Stimulated activated CD4-positive, alpha-beta T cell treated with anti-CD3 and anti-CD28 coated beads, Interleukin-15, amount 100 ng/mL, for 48 hours (primary cell): ENCODE measurements at places on chromosomes 4 and X.

DNA sequence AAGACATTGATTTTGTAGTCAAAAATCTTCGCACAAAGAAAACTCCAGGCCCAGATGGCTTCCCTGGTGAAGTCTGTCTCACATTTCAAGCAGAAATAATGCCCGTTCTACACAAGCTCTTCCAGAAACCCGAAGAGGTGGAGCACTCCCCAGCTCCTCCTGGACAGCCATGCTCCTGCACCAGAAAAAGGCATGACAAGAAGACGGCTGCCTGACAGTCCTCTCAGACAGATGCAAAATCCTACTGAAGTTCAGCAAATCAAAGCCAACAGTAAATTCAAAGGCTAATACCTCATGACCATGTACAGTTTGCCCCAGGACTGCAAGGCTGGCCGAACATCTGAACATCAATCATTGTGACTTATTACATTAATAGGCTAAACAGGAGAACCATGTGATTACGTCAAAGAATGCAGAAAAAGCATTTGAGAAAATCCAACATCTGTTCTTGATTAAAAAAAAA lies 30.8 kb upstream of the MXD4 start:
- no peak for DNase-seq

DNA sequence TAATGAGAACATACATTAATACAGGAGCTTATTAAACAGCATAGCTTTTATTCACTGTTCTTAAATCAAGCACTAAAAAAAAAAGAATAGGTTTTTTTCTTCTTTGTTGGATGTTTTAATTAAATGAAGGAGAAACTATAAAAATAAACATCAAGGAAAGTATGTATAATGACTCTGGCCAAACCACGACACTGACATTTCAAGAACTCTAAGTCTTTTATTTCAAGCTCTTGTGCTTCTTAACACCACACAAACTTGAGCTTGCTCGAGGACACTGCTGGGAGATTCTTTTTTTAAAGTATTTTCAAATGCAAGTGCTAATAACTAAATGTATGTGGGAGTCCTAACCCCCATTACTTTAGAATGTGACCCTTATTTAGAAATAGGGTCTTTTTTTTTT lies 204.9 kb upstream of the PPARGC1A start:
- no peak for DNase-seq

DNA sequence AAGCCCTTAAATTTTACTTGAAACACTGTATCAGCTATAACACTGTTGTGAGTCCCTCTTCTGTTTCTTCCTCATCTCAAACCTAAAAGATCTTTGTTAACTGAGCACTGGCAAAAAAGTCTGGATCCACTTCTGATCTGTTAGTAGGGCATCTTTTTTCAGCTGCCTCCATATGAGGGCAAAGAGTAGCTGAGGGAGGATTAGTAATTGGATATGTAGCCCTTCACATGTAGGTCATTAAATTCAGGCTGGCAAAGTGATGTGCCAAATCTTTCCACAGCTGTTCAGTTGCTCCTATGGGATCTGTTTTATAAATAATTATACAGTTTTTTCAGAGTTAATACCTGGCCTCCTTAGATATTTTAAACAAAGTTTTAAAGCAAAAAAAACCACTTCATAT lies 1.1 kb upstream of the TRMT10A start:
- DNase-seq: no peak

DNA sequence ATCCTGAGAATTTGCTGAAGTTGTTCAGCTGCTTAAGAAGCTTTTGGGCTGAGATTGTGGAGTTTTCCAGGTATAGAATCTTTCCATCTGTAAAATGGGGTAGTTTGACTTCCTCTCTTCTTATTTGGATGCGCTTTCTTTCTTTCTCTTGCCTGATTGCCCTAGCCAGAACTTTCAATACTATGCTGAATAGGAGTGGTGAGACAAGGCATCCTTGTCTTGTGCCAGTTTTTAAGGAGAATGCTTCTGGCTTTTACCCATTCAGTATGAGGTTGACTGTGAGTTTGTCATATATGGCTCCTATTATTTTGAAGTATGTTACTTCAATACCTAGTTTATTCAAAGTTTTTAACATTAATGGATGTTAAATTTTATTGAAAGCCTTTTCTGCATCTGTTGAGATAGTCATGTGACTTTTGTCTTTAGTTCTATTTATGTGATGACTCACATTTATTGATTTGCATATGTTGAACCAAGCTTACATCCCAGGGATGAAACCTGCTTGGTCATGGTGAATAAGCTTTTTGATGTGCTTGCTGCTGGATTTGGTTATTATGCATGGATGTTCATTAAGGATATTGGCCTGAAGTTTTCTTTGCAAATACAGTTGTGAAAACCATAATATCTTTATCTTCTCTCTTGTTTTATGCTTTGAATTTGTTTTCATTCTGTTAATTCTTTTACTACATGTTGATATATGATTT lies 573.8 kb upstream of the NDST4 start:
- DNase-seq: no peak

GRCh38 chr4:94329933-94330332 lies 12.7 kb downstream of the HPGDS start:
- DNase-seq: no peak

DNA sequence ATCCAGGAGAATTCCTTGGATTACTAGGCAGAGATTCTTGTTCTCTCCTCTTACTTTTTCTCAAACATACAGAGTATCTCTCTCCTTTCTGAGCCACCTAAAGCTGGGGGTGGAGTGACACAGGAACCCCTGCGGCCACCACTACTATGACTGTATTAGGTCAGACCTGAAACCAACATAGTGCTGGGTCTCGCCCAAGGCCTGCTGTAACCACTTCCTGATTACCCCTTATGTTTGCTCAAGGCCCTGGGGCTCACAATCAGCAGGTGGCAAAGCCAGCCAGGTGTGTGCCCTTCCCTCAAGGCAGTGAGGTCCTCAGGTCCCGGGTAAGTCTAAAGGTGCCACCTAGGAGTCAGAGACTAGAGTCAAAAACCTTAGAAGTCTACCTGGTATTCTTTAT lies 166.4 kb downstream of the PARM1 start:
- no peak for DNase-seq

- peak; percentile 60 for DNase-seq
Measured at GRCh38 chrX:48802089-48802904, 430 bp downstream of the HDAC6 start.

DNA sequence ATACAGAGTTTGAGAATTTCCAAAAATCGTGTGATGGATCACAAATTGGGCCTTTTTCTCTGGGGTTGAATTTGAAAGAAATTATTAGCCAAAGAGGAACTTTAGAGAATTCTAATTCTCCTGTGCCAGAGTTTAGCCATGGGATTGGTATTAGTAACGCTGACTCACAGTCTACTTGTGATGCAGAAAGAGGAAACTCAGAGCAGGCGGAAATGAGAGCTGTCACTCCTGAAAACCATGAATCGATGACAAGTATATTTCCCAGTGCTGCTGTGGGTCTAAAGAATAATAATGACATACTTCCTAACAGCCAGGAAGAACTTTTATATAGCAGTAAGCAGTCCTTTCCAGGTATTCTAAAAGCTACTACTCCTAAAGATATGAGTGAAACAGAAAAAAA lies 64.9 kb downstream of the N4BP2 start:
- DNase-seq: no peak

DNA sequence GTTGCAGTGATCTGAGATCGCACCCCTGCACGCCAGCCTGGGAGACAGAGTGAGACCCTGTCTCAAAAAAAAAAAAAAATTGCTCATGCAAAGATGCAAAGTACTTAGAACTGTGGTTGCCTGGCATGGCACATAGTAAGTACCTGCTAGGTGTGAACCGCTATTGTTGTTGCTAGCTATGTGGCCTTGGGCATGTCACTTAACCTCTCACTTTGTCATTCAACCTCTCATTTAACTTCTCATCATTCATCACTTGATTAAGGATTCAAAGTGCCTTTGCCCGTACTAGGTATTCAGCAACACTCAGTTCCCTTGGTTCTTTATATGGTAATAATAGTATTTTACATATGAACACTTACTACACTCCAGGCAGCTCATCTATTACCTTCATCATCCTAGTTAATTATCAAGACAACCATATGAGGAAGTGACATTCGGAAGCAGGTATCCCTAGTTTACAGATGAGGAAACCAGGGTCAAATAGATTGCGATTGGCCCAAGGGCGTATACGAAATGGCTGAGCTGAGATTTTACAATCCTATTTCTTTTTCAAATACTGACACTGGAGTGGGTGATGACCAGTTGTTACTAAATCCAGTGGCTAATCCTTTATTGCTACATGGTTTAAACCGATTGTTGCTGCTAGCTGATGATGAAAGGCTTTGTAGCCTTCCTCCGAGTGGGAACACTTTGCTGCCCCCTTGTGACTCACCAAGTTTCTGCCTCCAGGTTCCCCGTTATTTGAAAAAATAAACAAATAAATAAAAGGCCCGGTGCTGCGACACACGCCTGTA lies 28.8 kb upstream of the SOWAHD start:
- peak; percentile 60 for DNase-seq

DNA sequence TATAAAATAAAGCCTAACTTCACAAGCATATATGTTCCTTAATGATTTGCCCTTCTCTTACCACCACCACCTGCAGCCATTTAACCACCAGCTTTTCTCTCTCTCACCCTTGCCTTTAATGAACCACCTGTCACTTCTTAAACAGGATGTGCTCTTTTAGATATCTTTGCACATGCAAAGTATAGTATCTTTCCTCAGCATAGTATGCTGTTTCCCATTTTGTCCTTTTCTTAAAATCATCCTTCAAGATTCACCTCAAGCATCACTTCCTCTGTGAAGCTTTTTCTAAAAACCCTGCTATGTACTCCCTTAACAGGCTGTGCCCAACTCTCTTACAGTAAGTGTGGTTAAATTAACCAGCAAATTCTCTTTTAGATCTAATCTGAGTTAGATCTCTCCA lies 8.2 kb upstream of the CNOT6L start:
- DNase-seq: no peak

- DNase-seq: no peak
Measured at GRCh38 chrX:110584083-110584482, 211.5 kb downstream of the CHRDL1 start.

DNA sequence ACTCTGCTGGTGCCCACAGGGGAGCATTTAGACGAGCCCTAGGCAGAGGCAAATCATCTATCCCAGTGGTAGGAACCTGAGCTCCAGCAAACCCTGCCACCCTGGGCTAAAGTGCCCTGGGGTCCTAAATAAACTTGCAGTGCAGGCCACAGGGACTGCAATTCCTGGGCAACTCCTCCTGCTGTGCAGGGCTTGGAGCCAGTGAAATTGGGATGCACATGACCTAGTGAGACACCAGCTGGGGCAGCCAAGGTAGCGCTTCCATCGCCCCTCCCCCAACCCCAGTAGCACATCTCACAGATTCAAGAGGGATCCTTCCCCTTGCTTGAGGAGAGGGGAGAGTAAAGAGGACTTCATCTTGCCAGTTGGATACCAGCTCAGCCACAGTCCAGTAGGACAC lies 44.1 kb downstream of the CHRNA9 start:
- DNase-seq: no peak

- DNase-seq: no peak
Measured at GRCh38 chr4:98642991-98643426, 15.4 kb downstream of the TSPAN5 start.
